ENCODE measurements at places on chromosomes 2 and 18. TPM values are rescaled to one million over a fixed set of nuclear protein-coding genes. Genes with fewer than 3 reads are reported as not detected.

The MYO7B gene
- total RNA-seq = 0.10 TPM

The TUBA3E gene
- total RNA-seq = not detected

The G6PC2 gene
- not detected for total RNA-seq

The MFSD2B gene
- 0.12 TPM for total RNA-seq

The PLEKHH2 gene
- 0.12 TPM for total RNA-seq

The TDRD15 gene
- total RNA-seq = not detected

The FHOD3 gene
- not detected for total RNA-seq

The CNRIP1 gene
- not detected for total RNA-seq

The SLC66A3 gene
- 7.2 TPM for total RNA-seq

The DIS3L2 gene
- total RNA-seq = 33.1 TPM

The IL36G gene
- total RNA-seq = not detected

The BOLL gene
- total RNA-seq = 0.51 TPM

The IL1F10 gene
- total RNA-seq = not detected

The ABCA12 gene
- total RNA-seq = not detected

The EPB41L3 gene
- total RNA-seq = 1.7 TPM

The FBLN7 gene
- 29.6 TPM for total RNA-seq

The CPO gene
- not detected for total RNA-seq

The ESPNL gene
- 0.05 TPM for total RNA-seq

The NEUROD1 gene
- not detected for total RNA-seq

The CLASP1 gene
- 62.6 TPM for total RNA-seq

The HOXD3 gene
- not detected for total RNA-seq

The ANTXR1 gene
- total RNA-seq = not detected

The ST6GAL2 gene
- total RNA-seq = not detected

The C2orf81 gene
- 1.9 TPM for total RNA-seq

The PROKR1 gene
- total RNA-seq = not detected

The KLHL41 gene
- not detected for total RNA-seq

The SLC9A4 gene
- not detected for total RNA-seq

The AFTPH gene
- total RNA-seq = 42.4 TPM

The FABP1 gene
- total RNA-seq = not detected

The PIGN gene
- 28.5 TPM for total RNA-seq

The LYG2 gene
- total RNA-seq = not detected

Data from activated T-helper 1 cell treated with anti-CD3 and anti-CD28 coated beads, Interleukin-12 subunit alpha, Interleukin-12 subunit beta, Interleukin-2, Interleukin-4 antibody, amounts not matched to agents 30 ng/mL and 10 ng/mL and 1 ng/mL, durations not matched to agents 14 hours and 24 hours and 36 hours (primary cell).